ENCODE measurements at places on chromosomes 5 and 9.

DNA sequence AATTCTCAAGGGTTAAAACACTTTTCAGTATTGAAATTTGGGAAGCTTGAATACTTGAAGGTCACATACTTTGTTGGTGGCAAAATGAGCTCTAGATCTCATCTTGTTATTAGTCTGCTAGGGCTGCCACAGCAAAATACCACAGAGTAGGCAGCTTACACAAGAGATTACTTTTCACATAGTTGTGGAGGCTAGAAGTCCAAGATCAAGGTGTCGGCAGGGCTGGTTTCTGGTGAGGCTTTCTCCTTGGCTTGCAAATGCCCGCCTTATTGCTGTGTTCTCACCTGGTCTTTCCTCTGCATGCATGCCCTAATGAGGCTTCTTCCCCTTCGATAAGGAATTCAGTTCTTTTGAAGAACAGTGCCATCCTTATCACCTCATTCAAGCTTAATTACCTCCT, 270.8 kb upstream of the ANKRD55 start:
- no peak for DNase-seq

DNA sequence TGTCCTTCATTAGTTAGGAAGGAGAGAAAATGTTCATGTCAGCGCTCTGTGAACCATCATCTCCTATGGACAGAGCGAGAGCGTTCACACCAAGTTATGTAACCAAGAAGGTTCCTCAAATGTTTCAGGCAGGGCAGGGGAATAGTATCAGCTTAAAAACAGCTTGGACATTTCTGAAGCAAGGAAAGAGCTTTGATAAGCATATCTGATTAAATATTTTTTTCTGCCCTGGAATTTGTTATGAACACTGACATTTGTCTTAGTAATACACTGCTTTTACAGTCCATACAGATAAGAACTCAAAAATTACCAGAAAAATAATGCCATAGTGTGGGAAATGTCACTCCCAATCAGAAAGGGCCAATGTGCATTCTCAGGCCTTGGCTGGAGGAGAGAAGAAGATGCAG, 66.3 kb upstream of the LIFR start:
- no peak for DNase-seq

DNA sequence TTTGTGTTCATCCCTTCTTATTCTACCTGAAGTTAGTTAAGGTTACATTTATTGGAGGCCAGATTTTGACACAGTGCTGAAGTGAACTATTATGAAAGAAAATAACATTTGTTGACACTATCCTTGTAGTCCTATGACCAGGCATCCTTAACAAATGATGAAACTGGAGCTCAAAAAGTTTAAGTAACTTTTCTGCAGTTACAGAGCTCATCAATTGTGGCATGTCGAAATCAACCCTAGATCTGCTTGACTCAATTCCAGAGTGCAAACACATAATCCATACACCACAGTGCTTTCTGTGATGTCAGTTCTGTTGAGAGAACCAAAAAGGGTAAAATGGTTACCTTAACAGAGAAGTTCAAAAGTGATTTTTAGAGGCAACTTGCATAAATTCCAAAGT, 28.6 kb downstream of the KCNN2 start:
- no peak for DNase-seq

GRCh38 chr9:112863746-112864145, 26.9 kb downstream of the SLC46A2 start:
- no peak for DNase-seq

DNA sequence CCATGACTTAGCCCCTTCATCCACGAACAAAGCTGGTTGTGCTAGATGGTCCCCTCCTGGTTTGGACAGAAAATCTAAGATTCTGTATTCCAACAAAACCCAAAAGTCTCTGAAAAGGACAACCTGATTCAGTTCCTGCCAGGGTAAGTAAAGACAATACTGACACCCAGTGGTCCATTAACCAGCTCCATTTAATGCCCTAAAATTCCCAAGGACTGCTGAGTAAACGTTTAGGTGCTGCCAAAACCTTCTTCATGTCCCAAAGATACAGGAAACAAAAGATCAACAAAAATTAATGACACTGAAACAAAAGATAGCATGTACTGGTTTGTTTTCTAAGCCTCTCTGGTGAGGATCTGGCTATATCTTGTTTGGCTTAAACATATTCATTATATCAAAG, 25.3 kb upstream of the PPP1R2B start:
- no peak for DNase-seq

DNA sequence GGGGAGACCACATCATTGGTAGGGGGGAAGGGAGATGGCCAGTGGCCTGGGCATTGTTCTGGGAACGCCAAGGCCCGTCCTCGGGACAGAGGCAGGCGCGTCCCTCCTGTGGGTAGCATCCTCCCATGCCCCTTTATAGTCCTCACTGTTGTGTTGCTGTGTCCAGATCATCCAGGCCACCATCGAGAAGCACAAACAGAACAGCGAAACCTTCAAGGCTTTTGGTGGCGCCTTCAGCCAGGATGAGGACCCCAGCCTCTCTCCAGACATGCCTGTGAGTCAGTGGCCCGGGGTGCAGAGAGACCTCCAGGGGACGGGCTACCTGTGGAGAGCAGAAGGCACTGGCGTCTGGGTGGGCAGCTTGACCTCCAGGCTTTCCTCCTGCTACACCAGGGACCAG, 38.4 kb upstream of the SUSD3 start:
- DNase-seq = no peak

- DNase-seq = no peak
Observed at GRCh38 chr5:83645936-83646335, 74.7 kb downstream of the HAPLN1 start.

GRCh38 chr5:37954561-37954960, 114.7 kb upstream of the GDNF start:
- no peak for DNase-seq

DNA sequence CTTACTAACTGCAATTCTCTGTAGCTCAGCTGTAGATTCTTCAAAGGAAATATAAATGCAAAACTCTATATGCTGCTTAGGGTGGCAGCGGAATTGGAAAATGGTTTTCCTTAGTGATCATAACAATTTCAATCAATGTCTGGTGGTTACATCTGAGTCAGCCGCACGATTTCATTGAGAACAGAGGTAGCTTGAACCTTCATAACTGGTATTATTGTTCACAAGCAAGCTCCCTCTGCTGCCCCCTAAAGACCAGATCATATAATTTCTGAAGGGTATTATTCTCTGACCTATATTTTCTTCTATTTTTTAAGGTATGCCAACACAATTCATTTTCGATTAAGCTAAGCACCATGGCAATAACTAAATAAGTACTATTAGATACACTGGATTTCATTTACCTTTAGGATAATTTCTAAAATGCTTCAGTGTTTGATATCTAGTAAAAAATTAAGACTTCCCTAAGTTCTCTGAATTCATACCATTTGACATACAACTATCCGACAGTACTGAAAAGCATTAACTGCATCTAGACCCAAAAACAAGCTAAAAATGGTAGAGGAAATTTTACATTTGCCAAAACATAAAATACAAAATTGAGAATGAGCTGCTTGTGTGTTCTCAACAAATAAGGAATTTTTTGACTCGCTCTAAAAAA, 181.1 kb upstream of the SPEF2 start:
- DNase-seq = peak; percentile 40

DNA sequence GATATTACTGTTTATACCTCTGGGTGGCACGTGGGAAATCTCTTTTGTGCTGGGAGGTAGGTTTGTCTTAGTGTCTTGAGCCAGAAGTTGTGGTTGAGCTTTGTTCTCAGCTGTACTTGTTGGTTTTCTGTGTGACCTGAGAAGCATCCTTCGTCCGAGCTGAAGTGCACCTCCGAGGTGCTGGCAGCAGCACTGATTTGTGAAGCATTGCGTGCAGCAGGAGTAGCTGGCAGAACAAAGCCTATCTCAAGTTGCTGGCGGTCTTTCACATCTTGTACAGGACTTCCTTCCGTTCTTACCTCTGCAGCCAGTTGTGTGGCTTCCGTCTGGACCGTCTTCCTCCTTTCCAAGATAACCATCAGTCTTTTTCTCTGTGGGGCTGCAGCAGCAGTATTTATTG, 4.3 kb downstream of the PRRC2B start:
- DNase-seq = no peak

DNA sequence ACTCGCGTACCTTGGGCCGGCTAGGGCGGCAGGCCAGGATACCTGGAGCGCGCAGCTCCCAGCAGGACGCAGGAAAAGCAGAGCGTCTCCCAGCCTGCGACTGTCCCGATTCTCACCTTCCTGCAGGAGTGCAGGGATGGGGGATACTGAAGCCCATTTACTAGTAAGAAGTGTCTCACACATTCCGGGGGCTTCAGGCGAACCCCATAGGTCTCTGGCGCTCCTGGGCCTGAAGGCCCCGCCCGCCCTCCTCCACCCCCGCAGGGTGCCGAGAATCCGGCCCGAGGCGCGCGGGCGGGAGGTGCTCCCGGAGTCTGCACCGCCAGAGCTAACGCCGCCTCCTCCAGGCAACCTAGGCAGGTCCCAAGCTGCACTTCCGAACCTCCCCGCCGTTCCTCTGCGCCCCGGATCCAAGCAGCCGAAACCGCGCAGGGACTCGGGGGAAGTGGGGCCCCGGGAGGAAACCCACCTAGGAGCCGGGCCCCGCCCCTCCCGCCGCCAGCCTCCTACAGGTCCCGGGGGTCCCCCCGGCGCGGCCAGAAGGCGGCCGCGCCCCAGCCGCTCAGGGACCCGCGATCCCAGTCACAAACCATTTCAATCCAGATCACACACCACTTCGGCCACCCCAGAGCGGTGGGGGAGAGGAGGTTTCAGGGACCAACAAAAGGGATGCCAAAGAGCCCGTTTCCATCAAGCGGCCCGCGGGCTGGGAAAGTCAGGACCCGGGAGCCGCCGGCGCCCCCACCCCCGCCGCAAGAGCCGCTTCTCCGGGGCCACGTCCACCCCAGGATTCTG, 1.2 kb downstream of the ROR2 start:
- DNase-seq = peak; percentile 65

GRCh38 chr9:127943011-127943662, 5.5 kb upstream of the DPM2 start:
- no peak for DNase-seq

DNA sequence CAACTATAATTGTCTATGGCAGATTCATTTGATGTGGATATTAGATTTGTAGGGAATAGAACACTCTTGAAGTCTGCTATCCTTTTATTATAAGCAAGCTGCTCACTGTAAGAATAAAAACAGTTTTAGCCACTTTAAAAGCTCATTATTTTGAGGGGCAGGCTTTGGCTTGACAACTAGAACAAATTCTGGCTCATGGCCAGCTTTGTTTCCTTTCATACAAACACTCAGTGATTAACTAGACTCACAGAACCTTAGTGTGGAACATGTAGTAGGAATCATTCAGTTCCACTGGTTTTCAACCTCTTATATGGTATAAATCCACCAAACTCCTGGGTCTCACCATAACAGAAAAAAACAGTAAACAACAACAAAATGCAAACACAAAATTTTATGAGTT, 27.4 kb upstream of the CEP120 start:
- no peak for DNase-seq

DNA sequence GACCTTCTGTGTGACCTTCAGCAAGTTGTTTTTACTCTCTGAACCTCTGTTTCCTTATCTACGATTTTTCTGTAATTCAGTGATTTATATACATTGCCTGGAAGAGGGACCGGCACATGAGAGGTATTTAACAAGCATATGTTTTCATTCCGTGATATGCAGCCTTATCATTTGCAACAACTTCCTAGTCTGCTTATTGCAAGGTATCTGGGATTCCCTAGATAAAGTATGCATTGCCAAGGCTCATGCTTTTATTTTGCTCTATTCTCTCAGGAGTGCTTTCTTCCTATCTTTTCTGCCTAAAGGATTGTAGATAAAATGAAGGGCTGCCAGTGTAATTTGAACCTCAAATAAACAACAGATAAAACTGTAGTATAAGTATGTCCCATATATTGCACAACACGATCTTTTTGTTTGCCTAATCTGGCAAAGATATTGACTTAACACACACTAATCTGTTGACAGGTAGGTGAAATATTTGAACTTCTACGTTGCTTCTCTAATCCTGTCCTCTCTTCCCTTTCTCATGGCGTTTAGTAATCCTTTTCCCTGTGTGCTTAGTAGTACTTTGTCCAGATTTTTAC, 377.2 kb upstream of the TNC start:
- DNase-seq = peak; percentile 30

- DNase-seq = no peak
Observed at GRCh38 chr9:127179633-127180441, 57.4 kb upstream of the ANGPTL2 start.

Data from LoVo (cell line).